Activated naive CD4-positive, alpha-beta T cell treated with anti-CD3 and anti-CD28 coated beads, Interleukin-2, amount 10 ng/mL, durations not matched to agents 7 days and 5 days (primary cell): ENCODE measurements at places on chromosomes 4 and X.

DNA sequence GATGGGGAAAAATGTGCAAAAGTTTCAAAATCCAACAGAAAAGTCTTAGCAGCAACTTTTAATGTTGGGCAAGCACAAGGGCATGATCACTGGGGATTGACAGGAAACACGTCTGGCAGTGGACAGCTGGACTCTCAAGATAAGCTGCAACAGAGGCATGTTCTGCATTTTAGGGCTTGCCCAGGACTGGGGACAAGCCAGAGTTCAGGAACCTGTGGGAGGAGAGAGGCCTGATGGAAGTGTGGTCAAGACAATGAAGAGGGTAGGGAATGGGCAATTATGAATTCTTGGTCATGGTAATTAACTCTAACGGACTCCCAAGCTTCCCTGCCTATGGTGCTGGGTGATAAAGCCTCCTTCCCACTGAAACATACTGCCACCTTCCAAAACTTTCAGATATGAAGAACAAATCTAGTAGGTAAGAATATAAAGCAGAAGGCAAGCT is 48.4 kb downstream of the ANXA3 start:
- no peak for DNase-seq

DNA sequence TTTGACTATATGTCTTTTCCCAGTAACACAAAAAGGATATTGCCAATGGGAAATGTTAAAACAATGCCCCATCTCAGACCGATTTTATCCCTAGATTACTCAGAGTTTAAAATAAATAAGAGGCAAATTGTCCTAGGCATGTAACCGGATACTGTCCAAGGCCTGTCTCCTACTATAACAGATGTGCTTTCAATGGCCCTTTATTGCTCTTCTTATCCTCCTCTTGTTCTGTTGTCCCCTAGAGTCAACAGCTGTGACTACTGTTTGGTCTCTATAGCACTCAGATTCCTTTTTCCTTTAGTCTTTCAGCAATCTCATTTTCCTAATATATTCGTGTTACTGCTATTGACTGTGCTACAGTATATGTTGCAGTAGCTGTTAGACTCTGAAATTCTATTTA is 66.8 kb upstream of the PLS3 start:
- DNase-seq: no peak

DNA sequence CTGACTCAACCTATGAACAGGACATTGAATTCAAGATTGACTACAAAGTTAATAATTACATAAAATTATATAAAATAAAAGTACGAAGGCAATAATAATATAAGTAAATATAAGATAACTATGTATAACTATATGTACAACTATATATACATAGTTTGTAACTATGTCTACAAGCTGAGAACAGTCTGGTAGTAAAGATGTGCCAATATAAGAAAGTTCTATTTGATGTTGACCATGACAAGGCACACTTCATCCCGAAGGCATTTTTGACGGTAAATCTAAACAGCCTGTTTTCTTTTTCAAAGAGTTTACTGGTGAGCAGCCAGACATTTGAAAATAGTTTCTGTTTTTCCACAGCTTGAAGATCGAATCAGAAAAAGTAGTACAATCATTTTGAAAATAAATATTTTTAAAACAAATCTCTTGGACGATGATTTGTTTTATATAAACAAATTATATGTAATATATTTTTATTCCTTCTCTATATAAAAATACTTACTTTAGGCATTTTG is 112.9 kb downstream of the CEP44 start:
- no peak for DNase-seq

DNA sequence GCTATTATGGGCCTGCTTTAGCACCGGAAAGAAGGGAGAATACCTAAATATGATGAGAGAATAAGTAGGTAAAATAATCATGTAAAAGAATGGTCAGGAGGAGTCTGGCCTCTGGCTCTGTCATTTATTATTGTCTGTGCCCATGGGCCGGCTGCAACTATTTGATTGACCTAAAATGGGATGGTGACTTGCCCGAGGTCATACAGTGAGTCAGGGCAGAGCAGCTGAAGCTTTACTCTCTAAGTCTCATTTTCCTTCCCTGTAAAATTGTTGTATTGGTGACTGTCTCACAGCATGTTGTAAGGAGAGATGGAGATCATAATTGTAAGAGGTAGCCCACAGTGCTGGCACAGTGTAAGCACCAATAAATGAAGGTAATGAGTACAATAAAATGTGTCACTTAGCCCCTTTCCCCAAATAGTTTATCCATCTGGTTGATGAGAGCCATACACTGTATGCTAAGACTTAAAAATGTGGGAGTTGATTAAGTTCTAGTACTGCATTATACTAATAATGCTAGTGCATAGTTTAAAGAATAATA is 39.6 kb downstream of the RUFY3 start:
- no peak for DNase-seq

DNA sequence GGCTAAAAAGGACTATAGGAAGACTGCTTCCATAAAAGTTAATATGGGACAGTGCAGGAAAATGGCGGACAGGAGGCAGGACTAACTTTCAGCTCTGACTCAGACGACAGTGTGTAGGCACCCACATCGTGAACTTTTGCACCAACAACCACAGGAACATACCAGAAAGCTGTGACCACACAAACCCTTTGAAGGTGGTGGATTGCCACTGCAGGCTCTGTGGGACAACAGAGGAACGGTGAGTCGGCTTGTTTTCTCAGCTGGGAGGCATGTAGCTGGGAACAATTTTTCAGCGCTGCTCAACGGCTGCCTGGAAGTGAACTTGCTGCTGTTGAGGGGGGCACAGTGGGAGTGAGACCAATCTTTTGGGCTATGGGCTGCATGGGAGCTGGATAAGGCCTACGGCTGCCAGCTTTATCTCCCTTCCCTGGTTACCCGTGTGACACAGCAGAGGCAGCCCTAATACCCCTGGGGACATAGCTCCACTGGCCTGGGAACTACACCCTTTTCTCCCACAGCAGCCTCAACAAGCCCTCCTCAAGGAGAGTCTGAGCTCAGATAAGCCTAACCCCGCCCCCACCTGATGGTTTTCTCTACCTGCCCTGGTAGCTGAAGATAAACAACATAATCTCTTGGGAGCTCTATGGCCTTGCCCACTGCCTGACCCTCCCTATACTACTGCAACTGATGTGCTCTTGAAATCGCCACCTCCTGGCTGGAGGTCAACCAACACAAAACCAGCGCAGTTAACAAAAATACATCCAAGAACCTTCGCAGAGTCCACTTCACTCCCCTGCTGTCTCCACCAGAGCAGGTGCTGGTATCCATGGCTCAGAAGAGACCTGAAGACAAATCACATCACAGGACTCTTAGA is 1537.0 kb downstream of the C4orf33 start:
- no peak for DNase-seq

DNA sequence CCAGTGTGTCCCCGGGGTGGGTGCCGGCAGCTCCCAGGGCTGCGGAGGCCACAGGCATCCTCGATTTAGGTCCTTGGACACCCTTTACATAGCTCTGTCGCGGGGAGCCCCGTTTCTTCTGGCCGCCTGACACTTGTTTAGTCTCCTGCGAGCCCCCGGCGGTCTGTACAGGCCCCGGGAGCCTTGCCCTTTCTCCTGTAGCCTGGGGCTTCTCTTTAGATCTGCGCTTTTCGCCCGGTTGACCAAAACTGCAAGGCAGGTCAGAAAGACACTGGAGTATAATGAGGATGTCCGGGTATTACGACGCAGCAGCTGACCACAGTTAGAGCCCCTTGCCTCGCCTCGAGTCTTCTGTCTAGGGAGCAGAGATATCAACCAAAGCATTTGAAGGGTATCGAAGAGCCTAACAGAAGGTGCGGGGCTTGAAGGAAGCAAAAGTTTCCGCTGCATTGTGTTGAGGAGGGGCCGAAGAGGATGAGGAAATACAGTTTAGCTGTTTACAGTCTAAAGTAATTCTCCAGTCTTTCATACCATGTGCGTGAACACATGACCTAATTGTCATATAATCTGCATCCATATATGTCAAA is 479 bp downstream of the BRCC3 start:
- DNase-seq: no peak

DNA sequence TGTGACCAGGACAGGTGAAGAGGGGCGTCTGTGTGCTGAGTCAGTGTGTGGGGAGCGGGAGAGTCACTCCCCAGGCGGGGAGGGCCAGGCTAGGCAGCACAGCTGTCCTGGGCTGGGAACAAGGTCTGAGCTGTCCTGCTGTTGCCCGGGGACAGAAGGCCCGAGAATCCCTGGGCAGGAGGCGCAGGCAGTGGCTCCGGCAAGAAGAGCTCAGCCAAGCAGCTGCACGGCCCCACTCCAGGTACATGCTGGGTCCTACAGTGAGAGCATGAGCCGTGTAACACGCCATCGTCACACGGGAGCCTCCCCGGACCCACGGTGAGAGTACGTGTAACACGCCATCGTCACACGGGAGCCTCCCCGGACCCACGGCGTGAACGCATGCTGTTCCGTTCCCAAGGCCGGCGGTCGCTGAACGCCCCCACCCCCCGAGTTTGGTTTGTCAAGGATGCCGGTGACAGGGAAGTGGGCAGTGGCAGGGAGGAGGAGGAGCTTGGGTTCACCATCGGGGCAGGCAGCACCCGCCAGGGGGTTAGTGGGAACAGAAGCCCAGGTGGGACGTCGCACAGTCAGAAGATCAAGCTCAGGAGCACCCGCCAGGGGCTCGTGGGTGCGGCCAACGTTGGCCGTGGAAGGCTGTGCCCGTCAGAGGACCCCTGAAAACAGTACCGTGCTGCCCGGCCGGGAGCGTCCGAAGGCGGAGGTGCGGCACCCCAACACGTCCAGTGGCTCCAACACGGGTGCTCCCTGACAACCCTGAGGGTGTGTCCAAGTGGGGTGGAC is 15.6 kb downstream of the PPP2R3B start:
- no peak for DNase-seq

DNA sequence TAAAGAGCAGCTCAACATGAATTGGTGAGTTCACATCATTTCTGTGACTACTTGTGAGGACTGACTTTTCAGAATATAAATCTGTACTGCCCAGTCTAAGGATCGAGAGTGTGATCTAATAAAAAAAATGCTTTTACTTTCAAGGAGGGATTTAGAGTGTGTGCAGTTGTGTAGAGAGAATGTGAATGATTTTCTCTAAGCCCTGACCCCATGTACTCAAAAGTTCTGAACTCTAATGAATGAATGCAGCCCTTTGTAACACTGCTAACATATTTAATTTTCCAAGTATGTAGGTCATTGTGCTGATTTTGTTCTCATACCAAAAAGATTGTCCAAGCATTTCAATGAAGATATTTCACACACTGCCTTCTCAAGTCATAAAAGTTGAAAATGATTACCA is 92.5 kb upstream of the STOX2 start:
- DNase-seq: no peak

DNA sequence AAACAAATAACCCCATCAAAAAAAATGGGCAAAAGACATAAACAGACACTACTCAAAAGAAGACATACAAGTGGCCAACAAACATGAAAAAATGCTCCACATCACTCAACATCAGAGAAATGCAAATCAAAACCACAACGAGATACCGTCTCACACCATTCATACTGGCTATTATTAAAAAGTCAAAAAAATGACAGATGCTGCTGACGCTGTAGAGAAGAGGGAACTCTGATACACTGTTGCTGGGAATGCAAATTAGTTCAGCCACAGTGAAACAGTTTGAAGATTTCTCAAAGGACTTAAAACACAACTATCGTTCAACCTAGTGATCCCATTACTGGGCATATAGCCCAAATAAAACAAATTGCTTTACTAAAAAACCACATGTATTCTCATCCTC is 671.2 kb upstream of the FTHL17 start:
- DNase-seq: no peak

GRCh38 chrX:136586386-136586785 is 54.4 kb downstream of the VGLL1 start:
- peak; percentile 32 for DNase-seq

DNA sequence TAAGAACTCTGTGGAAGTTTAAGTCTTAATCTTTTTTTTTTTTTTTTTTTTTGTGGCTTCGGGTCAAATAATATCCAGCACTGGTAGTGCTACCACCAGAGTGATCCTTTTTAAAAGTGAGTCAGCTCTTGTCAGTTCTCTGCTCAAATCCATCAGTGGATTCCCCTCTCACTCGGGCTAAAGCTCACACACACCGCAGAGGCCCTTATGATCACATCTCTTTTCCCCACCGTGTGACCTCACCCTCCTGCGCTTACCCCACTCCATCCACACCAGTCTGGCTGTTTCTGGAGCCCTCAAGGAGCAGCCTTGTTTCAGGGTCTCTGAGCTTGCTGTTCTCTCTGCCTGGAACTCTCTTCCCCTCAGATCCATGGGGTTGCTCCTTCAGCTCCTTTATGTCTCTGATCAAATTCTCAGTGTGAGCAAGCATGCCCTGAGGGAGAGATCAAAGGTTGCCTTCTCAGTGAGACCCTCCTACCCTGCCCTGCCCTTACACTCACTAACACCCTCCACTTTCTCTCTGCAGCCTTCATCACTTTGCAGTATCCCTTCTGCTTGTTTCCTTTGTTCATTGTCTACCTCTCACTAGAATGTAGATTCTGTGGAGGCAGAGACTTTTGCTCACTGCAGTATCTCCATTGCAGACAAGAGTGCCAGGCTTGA is 19.8 kb upstream of the BEND4 start:
- no peak for DNase-seq

GRCh38 chr4:90328558-90328957 is 201.4 kb downstream of the CCSER1 start:
- no peak for DNase-seq

DNA sequence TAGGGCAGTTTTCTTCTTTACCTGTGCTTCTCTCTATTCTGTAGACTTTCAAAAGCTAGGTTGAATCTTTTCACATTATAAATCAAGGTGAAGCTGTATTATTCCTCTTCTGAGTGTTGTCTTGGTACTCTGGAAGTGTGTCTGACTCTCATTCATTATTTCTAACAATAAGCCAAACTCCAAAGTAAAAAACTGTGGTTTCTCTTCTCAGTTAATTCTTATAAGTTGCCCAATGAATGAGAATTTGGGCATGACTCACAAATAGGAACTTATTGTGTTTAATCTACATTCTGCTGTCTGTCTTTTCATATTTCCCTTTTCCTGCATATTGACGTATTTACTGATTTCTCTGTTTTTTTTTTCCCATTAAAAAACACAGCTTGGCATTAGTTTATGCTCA is 714.5 kb downstream of the CCSER1 start:
- DNase-seq: no peak

DNA sequence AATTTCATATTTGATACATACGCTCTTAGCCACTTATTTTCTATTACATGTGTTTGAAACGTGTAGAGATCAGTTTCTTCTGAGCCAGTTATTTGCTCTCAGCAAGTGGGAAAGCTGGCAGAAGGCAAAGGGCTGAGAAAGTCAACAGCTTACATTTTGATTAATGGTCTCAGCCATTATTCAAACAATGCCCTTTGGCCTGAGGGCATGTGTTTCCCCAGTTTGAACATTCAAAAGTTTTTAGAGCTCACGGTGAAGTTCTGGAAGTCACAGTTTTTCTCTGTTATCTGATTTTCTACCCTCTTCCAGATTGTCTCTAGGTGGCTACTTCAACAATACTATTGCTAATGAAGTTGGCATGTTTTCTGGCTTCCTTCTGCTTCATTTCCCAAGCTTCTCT is 591.8 kb upstream of the CPEB2 start:
- no peak for DNase-seq

DNA sequence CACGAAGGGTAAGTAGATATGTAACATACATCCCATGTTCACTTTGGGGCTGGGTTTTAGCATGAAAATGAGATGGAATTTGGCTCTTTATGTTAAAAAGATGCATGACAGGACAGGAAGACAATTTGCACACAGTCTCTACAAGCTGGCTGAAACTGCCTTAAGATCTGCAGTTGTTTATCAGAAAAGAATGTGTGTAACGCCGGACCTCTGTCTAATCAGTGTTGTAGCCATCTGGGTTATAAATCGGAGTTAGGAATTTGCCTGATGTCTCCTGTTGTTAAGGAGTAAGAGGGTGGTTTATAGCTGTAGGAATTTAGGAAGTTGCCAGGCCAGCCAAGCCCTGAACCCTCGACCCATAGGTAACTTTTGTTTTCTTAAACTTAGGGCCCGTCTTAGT is 562.9 kb upstream of the FAT1 start:
- no peak for DNase-seq
